ENCODE measurements at places on chromosomes 7 and 10.
A peak's percentile ranks its signal among the peaks of the same experiment; 100 is the strongest.

- no peak for DNase-seq
Measured at GRCh38 chr7:116552602-116553001, 27.8 kb downstream of the CAV1 start.

- DNase-seq: peak; percentile 88
Measured at GRCh38 chr7:113087071-113087998, 708 bp upstream of the GPR85 start.

DNA sequence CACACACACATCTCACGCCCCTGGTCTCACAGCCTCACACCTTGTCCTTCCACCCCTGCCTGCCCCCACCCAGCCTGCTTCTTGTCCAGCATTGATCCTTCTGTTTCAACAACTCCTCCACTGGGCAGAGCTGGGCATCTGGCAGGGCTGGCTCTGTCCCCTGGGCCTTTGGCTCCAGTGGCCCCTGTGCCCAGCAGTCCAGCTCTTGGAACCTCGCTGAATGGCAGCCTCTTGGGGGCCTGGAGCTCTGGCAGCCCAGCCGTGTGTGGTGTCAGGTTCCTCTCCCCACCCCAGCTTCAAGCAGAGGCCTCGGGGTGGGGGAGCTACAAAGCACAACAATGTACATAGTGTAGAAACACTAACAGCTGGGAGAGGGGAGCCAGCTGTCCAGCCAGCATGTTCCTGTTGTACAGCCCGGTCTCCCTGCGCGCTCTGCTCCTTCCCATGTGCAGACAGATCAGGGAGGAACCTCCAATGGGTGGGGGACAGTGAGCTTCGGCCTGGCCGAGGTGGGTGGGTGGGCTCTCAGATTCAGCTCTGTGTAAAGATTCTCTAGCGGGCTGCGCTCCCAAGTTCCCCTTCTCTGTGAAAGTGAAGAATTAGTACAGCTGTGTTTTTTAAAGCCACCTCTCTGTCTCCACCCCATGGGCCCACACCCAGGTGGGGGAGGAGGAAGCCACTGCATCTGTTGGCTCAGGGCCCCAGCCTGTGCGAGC lies 19.4 kb downstream of the ZMIZ2 start:
- no peak for DNase-seq

- peak; percentile 63 for DNase-seq
Measured at GRCh38 chr10:113491967-113492565, 60.8 kb upstream of the HABP2 start.

- DNase-seq: no peak
Measured at GRCh38 chr7:121159553-121159952, 169.2 kb upstream of the WNT16 start.

- DNase-seq: no peak
Measured at GRCh38 chr10:55641601-55642000, 719.5 kb downstream of the ZWINT start.

DNA sequence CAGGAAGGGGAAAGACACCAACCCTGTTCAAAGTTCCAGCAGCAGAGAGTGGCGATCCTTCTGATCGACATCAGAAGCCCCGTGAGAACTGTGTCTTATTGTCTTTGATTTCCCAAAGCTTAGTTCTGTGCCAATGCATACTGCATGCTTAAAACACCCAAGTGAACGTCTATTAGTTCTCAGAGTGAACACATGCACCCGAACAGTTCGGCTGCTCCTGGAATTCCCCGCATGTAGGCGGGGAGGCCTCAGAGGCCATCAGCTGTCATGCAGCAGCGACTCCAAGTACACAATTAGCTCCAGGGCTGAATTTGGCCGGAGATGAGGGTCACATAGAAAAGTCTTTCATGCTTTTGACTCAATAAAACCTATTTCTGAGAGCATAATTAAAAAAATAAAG lies 276.9 kb downstream of the ZMYND11 start:
- no peak for DNase-seq

GRCh38 chr7:116630932-116631671 lies 40.9 kb upstream of the MET start:
- peak; percentile 95 for DNase-seq

- DNase-seq: no peak
Measured at GRCh38 chr10:89371987-89372386, 5.9 kb upstream of the IFIT1B start.

DNA sequence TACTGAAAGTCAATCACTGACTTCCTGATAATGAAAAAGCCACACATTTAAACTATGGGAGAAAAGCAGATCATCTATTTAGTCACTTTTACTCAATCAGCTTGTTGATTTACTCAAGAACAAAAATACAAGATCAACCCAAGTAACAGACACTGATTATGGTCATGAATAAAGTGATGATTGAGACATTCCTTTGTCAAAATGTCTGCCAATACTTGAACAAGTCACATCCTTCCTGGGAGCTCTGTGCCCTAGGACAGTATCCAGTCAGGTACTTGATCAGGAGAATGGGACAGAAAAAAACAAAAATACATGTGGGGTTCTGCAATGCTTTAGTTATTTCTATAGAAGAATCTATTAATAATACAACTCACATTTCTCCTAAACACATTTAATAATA lies 150.0 kb upstream of the NEBL start:
- DNase-seq: no peak

GRCh38 chr7:101971457-101971856 lies 154.0 kb downstream of the CUX1 start:
- DNase-seq: no peak

DNA sequence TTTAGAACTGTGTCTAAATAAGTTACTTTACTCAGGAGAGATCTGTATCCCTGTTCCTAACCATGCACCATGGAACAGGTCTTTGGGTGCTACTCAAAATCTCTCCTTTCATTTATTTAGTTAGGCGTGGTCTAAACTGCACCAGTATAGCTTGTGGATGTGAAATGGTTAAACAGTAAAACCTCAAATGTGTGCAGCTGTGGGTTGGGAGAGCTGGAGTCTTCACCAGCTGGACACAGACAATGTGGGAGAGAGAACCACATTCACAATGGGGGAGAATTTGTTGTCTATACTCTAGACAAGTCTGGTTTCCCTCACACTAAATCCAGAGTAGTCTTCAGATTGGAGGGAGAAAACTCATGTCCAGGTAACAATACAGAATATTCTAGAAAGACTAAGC lies 31.2 kb upstream of the IKZF1 start:
- DNase-seq: no peak

GRCh38 chr7:31102973-31103850 lies 51.1 kb downstream of the ADCYAP1R1 start:
- DNase-seq: no peak

- no peak for DNase-seq
Measured at GRCh38 chr7:152762056-152762455, 2.5 kb downstream of the ACTR3B start.

DNA sequence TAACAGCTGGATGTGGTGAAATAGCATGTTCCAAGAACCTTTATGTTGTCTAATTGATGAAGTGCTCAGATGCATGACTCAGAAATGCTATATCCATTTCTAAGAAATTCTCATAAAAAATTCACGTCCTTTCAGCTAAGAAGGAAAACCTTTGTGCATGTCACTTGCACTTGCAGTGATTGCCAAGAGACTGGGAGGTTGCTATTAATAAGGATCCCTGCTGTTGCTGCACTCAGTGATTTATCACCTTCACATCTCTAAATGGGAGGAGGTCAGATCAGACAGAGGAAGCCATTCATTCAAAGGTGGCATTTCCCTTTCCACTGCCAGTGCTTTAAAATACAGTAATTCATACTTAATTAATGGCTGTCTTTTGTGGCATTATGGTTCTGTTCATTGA lies 89.5 kb downstream of the THSD7A start:
- no peak for DNase-seq

GRCh38 chr10:113523628-113524027 lies 29.2 kb upstream of the HABP2 start:
- no peak for DNase-seq

- no peak for DNase-seq
Measured at GRCh38 chr7:152543799-152544198, 108.0 kb upstream of the KMT2C start.

- DNase-seq: no peak
Measured at GRCh38 chr10:131806146-131806545, 94.7 kb upstream of the PPP2R2D start.

- no peak for DNase-seq
Measured at GRCh38 chr7:101820703-101821102, 3.3 kb downstream of the CUX1 start.
